Stimulated activated CD4-positive, alpha-beta T cell treated with anti-CD3 and anti-CD28 coated beads, Interleukin-12 subunit alpha, Interleukin-12 subunit beta, amount 100 ng/mL, for 4 hours (primary cell): ENCODE measurements at places on chromosomes 4 and X.

DNA sequence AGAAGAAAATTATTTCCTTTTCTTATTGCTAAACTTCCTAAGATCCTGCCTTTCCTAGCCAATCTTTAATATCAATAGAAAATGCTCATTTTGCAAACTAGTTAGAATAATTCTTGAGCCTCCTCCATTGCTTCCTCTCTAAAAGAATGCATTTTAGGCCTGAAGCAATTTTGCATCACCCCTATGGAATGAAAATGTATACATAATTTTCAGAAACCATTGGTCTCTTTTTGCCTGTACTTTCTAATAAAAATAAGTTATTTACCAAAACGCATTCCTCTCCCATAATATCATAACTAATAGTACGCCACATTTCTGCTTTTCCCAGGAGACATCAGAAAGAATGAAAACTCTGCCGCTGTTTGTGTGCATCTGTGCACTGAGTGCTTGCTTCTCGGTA lies 1.7 kb downstream of the MUC7 start:
- DNase-seq = no peak

DNA sequence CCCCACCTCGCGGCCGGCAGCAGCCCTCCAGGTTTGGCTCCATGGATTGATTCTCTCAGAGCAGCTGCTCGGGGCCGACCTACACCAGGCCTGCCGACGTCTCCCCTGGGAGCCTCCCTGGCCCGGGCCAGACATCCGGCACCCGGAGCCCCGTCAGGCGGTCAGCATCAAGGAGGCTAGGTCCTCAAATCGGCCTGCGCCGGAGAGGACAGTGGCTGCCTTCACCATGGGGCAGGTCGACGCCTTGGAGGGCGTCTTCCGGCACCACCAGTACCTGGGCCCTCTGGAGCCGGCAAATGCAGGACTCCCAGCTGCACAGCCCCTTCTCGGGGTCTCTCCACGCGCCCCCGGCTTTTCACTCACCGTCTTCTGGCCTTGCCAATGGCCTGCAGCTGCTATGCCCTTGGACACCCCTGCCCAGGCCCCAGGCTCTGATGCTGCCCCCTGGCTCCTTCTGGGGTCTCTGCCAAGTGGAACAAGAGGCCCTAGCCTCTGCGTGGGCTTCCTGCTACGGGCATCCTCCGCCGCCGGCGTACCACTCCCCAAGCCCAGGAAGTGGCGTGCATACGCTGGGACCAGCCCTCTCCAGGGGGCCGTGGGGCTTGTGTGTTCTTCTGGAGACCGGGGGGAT lies 341.8 kb downstream of the MAGEB5 start:
- DNase-seq = no peak

- no peak for DNase-seq
Measured at GRCh38 chrX:32825009-32825408, 386.3 kb downstream of the DMD start.

DNA sequence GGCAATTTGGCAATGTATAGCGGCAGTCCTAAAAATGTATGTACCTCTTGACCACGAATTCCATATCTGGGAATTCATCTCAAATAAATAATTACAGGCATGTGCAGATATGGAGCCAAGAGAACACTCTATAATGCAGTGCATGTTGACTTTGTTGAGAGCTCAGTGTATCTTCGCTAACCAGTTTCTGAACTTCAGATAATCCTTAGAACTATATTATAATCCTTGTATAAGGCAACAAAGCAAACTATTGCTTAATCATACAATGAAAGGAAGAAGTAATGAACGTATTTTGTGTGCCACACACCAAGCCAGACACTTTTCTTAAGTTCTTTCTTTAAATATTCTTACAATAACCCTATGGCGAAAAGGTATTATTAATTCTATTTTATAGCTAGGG lies 168.5 kb downstream of the SMIM20 start:
- DNase-seq = no peak

DNA sequence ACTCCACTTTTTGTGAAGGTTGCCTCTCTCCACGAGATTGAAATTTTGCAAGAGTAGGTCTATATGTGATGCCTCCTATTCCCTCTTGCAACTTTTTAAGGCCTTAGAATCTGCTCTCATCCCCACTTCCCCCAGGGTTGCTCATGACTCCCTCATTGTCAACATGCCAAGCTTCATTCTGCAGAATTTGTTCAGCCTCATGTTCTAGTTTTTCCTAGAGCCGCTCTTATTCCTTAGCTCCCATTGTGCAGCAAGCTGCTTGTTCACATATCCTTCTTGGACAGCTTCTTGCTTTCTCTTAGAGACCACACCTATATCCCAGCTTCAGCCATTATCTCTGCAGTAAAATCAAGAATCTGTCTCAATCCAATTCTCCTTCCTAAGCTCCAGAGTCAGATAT lies 82.4 kb downstream of the CNGA2 start:
- DNase-seq = no peak
